Activated CD8-positive, alpha-beta memory T cell treated with anti-CD3 and anti-CD28 coated beads, Interleukin-2, amount 10 ng/mL, durations not matched to agents 7 days and 5 days (primary cell): ENCODE measurements at places on chromosomes 12 and 14. TPM values are rescaled to one million over a fixed set of nuclear protein-coding genes. Genes with fewer than 3 reads are reported as not detected.

DNA sequence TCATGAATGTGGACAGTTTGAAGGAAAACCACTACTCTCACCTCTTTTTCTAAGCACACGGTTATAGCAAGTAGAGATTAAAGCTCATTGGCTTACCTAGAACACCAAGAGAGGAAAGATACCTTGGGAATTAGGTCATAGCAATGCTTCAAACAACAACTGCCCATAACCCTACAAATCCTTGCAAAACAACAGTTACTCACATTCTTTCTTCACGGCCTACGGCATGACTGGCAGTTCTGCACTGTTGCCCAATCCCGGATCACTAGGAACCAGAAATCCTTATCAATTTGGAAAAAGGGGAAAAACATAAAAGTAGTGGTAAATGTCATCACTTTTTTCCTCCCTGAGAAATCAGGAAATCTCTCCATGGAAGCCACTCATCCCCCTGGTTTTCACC is 9.6 kb upstream of the ISM2 start:
- DNase-seq = no peak

GRCh38 chr12:131441060-131441396 is 269.9 kb upstream of the SFSWAP start:
- DNase-seq = no peak

DNA sequence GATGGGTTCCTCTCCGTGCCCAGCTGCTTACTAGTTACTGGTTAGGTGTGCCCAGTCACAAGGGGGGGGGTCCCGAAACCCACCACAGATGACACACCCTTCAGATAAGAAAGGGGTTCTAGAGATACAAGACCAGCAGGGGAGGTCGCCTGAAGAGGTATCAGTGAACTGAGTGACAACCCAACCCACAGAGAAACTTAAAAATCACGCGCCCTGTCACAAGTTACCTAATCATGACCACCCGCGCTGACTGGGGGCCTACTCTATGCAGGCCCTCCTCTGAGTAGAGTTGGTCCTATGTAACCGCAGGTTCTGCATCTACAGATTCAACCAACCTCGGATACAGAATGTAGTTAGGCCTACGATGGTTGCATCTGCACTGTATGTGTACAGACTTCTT is 210.3 kb upstream of the SFSWAP start:
- DNase-seq = no peak

- DNase-seq = no peak
These were observed 189.0 kb downstream of the AACS start for GRCh38 chr12:125254236-125254635.

GRCh38 chr12:13032164-13032563 is 12.0 kb upstream of the FAM234B start:
- DNase-seq = no peak

DNA sequence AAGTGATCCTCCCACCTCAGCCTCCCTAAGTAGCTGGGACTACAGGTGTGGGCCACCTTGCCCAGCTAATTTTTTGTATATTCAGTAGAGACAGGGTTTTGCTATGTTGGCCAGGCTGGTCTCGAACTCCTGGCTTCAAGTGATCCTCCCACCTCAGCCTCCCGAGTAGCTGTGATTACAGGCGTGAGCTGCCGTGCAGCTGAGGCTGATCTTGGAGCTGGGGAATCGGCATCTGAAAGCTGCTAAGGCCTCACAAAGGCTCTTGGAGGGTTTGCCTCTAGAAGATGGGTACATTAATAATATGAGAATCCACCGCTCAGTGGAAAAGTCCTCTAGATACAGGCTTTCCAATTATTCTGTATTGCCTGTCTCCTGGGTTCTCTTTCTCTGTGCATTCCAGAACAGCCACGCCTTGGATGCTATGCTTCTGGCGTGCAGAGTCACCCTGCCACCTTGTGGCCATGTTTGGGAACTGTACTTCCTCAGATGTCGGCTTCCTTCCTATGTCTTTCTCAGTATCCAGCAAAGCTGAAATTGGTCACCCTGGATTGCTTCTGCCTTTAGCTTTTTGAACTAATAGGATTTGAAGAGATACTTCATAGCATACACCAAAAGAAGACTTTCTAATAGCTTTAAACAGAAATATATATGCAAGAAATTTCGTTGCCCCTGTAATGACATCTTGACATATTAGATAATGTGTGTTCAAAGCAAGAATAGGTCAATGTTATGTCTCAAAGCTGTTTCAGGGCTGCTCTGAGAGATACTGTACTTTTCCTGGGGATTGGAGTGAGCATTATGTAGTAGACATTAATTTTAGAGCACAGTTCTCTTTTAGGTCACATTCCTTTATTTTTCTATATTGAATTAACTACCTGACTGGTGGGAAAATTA is 75.4 kb downstream of the SNAPC1 start:
- peak; percentile 83 for DNase-seq

- DNase-seq = peak; percentile 53
These were observed 101.1 kb upstream of the DCD start for GRCh38 chr12:54749191-54749818.

- no peak for DNase-seq
These were observed 32.3 kb upstream of the MMP17 start for GRCh38 chr12:131795690-131796410.

GRCh38 chr14:99055019-99055418 is 217.0 kb downstream of the BCL11B start:
- no peak for DNase-seq

GRCh38 chr12:113407931-113408600 is 4.4 kb upstream of the SDS start:
- no peak for DNase-seq

- DNase-seq = no peak
These were observed 378.5 kb upstream of the MGAT4C start for GRCh38 chr12:86634456-86635410.

DNA sequence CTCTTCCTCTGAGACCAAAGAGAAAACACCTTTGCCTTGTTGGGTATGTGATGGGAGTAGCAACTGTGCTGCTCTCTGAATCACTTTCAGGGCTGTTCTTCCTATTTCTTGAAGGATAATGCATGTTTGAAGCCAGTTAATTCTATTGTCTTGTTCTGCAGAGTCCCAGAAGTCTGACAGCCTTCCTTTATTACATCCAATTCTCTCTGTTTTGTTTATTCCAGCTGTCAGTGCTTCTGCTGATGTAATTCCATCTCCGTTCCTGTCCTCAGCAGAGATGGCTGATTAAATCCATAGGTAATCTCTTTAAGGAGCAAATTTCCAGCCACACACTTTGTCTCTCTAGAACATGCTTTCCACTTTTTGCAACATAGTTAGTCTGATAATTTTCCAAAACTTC is 59.7 kb downstream of the MGAT4C start:
- DNase-seq = no peak

- DNase-seq = no peak
These were observed 18.5 kb upstream of the TBPL2 start for GRCh38 chr14:55458800-55459515.

DNA sequence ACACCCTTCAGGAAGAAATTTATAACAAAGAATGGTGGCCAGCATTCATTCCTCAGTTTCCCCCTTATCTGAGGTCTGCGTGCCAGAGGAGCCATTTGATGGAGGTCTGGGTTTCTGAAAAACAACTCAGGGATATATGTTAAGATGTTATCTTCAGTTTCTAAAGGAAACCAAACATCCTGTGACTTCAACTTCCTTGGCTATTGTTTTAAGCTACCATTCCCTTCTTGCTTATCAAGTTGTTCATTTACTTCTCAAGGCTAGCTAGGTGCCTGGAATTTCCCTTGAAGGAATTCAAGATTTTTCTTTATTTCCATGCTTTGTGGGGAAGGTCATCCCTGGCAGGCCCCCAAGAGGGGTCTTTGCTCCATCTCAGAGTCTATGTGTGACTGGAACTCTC is 27.1 kb upstream of the OXA1L start:
- DNase-seq = no peak

The CACNA1C gene
- 0.26 TPM for total RNA-seq

The KRT2 gene
- total RNA-seq = not detected

The IL31 gene
- total RNA-seq = not detected

The KRT78 gene
- total RNA-seq = not detected

The IAPP gene
- not detected for total RNA-seq

The ST8SIA1 gene
- total RNA-seq = 2.7 TPM

The SLC25A47 gene
- not detected for total RNA-seq

The GPRC5A gene
- total RNA-seq = not detected

The SLCO1A2 gene
- not detected for total RNA-seq

The SRGAP1 gene
- not detected for total RNA-seq

The TAS2R30 gene
- total RNA-seq = 3.4 TPM

The SLC38A1 gene
- total RNA-seq = 180 TPM

The TAS2R50 gene
- 0.89 TPM for total RNA-seq

The RHOF gene
- 137 TPM for total RNA-seq
